ENCODE measurements at places on chromosomes 13 and 19.

DNA sequence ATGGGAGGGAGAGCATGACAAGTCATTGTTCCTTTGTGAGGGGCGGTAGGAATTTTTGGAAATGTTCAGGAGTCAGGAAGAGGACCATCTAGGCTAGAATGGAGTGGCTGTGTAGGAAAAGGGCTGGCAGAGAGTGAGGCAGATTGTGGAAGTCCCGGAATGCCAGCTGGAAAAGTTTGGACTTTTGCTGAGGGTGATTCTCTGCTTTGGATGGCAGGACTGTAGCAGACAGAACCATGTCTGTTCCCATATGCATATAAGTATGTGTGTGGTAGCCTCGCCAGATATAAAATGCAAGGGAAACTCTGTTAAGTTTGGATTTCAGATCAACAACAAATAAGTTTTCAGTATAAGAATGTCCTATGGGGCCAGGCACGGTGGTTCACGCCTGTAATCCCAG lies 112.1 kb downstream of the DNAJC15 start:
- no peak for DNase-seq

DNA sequence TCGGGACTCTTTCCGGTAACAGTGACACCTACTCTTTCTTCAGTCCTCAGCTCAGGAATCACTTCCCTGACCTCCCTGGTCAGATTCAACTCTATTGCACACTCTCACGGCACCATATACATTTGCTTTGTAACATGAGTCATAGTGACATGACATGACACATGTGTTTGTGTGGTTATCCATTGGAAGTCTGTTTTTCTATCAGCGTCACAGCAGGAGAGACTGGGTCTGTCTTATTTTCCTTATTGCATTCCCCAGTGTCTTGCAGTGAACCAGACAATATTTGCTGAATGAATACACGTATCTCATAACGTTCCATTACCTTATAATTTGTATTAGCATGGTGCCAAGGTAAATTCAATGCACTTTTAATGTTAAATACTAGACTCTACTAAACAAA lies 102.0 kb downstream of the DCLK1 start:
- DNase-seq: no peak

GRCh38 chr13:78589206-78589605 lies 14.1 kb downstream of the POU4F1 start:
- no peak for DNase-seq

DNA sequence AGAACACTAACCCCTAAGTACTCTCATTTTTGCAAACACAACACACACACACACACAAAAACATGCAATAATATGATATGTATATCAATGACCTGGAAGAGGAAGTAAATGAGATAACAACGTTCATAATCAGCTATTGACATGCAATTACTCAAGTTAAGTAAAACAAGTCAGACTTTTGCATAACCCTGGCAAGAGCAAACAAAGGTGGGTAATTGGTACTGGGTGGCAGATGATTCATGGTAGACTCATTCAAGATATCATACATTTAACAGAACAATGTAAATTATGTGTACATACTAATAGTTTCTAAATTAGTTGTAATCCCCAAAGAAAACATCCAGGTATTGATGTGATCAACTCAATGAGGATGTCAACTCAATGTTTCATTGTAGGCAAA lies 508.8 kb downstream of the DACH1 start:
- DNase-seq: no peak

GRCh38 chr13:75643693-75644092 lies 7.6 kb downstream of the LMO7 start:
- no peak for DNase-seq

DNA sequence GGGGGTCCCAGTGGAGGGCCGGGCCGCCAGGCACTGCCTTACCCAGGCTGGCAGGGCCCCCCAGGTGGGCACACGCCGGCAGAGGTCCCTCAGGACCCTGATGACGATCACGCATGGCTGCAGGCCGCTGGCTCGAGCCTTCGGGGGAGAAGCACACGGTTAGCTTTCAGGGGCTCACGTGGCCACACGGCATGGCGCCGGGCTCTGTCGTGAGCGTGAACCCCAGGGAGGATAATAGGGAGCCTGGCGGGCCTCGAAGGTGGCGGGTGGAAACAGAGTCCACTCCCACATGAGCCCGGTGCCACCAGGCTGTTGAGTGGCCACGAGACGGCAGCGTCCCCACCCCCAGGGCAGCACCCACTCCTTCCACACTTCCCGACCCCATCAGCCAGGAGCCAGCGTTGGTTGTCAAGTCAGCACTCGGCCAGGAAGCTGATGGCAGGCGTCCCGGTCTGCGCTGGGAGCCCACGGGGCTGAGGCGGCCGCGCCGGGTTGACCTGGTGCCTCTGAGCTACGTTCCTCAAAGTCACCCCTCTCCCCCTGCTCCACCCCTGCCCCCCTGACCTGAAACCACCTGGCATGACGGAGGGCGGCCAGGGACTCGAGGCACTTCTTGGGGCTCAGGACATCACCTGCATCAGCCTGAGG lies 24.7 kb upstream of the MATK start:
- DNase-seq: no peak

DNA sequence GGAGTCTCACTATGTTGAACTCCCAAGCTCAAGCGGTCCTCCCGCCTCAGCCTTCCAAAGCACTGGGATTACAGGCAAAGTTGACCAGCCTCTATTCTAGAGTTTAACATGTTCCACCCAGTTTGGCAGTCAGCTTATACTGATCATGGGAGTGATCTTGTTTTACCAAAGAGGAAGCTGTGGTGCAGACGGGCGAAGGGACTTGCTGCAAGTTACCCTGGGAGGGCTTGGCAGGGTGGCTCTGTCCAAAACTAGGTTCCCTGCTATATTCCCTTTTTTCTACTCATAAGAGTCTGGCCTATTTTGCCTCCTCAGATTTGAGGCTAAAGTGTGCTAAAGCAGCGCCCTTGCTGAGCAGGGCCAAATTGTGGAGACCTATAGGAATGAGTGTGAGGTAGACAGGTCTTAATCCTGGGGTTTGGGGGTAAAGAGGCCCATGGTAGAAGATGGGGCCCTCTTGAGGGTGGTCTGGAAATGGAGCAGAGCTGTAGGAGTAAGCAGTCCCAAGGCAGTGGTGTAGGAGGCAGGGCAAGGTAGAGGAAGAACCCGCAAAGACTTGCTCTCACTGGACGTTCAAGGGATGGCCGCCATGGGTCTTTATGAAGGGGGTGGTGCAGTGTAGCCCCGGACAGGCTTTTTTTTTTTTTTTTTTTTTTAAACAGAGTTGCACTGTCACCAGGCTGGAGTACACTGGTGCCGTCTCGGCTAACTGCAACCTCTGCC lies 3.3 kb downstream of the RPS19 start:
- no peak for DNase-seq

GRCh38 chr19:51418707-51419106 lies 1.3 kb upstream of the SIGLEC10 start:
- no peak for DNase-seq

DNA sequence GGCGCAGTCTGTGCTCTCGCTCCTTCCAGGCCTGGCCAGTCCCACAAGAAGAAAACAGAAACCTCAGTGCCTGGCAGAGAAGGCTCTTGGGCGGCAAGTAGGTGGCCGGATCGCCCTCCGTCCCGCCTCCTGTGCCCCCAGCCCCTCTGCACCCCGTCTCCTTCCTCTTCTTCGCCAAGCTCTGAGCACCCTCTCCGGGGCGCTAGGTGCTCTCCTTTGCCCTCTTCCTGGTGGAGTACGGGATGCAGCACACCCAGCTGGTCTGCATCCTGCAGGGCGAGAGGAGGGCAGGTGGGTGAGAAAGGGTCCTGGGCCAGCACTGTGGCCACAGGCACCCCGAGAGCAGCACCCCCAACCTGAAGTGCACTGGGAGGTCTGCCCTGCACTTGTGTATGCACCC lies 17.3 kb downstream of the C13orf46 start:
- no peak for DNase-seq

GRCh38 chr19:41398050-41398418 lies 416 bp downstream of the BCKDHA start:
- DNase-seq: no peak

GRCh38 chr13:22596171-22596863 lies 584.5 kb upstream of the SGCG start:
- no peak for DNase-seq

GRCh38 chr19:5804516-5805461 lies at the start of gene NRTN:
Gene NRTN (plus strand): TSS chr19:5805067. CDS start chr19:5824166, 19,099 bp downstream.
- peak; percentile 59 for DNase-seq

- DNase-seq: peak; percentile 87
Measured at GRCh38 chr13:26557393-26558073, at the start of gene WASF3. Gene WASF3 (plus strand): TSS chr13:26557683. CDS start chr13:26642271, 84,588 bp downstream.

DNA sequence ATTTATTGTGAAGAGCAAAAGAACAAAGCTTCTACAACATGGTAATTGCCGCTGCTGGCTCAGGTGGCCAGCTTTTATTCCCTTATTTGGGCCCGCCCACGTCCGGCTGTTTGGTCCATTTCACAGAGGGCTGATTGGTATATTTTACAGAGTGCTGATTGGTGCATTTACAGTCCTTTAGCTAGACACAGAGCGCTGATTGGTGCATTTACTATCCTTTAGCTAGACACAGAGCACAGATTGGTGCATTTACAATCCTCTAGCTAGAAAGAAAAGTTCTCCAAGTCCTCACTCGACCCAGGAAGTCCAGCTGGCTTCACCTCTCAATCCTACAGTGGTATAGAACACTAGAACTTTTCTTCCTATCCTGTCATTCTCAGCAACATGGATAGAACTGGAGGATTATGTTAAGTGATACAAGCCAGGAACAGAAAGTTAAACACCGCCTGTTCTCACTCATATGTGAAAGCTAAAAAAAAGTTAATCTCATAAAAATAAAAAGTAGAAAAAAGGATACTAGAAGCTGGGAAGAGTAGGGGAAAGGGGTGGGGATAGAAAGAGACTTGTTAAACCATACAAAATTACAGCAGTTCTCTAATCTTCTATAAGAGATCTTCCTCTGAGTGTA lies 33.6 kb upstream of the FARP1 start:
- no peak for DNase-seq

- no peak for DNase-seq
Measured at GRCh38 chr13:98141509-98142379, 1.1 kb upstream of the FARP1 start.

DNA sequence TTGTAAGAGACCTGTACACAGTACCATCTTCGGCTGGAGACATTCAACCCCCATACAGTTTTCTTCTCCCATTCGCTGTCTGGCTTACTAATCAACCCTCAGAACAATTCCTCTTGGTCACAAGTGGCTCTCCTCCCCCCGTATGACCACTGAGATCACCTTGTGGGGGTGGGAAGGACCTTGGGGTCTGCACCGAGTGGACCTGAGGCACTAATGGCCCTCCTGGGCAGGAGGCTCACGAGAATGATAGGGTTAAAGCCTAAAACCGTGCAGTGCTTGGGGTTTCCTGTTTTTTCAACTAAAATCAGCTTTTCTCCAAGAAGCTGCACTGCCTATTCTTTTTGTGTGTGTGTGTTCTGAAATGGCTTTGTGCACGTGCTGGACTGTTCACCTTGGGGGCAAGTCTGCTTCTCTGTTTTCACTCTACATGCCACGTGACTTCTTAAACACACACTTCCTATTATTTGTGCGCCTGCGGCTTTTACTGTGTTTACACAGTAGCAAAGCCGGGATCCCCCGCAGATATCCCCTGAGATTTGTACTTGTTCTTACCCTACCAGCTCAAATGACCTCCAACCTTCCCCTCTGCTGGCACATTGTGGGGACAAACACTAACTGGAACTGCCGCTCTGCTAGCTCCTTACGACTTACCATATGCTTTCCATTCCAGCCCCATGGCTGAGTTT lies 12.3 kb downstream of the RBM26 start:
- no peak for DNase-seq

GRCh38 chr19:51686171-51686570 lies 7.0 kb upstream of the SPACA6 start:
- DNase-seq: no peak

GRCh38 chr13:99381766-99382165 lies 74.6 kb upstream of the GPR183 start:
- no peak for DNase-seq

GRCh38 chr19:17671906-17672305 lies 16.2 kb downstream of the UNC13A start:
- no peak for DNase-seq

DNA sequence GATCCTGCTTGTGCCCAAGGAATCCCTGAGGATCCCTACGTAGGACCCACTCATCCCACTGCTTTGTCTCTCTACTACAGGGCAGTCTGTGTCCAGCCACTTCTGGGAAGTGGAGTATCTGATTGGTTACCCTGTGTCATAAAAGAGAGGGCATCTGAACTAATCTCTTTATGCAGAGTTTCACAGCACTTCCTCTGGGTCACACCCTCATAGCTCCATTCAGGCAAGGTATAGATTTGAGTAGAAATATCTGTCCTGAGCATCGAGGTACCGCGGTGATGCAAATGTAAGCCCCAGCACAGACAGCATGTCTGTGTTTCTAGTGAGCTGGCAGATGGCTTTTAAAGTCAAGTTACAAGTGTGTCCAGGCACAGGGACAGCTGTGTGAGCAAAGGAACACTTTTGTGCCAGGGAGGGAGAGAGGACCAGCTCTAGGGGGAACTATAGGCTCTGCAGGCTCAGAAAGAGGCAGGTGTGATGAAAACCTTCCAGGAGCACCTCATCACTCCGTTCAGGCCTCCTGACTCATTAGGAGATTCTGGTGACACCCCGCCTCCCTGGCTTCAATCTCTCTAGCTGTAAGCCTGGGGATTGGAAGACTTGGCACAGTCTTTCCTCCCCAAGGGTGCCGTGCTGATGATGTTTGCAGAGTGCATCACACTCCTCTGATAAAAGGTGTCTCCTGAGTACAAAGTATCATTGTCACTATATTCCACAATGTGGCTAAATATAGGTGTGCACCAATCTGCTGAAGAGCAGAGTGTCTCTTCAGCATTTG lies 84.3 kb upstream of the UBL3 start:
- DNase-seq: no peak

DNA sequence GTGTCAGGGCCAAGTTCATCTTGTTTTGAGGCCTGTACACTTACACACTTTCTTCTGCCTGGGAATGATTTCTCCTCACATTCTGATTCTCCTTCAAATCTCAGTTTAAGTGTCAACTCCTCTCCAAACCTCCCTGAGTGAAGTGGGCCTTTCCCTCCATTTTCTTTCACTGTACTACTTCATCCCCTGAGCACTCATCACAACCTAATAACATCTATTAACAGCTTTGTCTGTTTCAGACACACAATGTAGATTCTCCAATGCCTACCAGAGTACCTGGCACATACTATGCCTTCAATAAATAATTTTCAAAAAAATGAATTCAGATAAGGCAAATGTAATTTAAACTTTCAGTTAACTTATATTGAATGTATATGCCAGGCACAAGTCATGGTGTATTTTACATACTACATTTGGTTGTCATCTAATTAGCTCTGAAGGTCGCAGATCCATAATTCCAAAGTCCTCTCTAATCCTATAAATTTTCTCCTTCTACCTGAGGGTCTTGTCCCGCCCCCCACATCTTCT lies 357 bp upstream of the COG6 start:
- DNase-seq: no peak
